ENCODE measurements at places on chromosomes 11 and 22.
A peak's percentile ranks its signal among the peaks of the same experiment; 100 is the strongest.

DNA sequence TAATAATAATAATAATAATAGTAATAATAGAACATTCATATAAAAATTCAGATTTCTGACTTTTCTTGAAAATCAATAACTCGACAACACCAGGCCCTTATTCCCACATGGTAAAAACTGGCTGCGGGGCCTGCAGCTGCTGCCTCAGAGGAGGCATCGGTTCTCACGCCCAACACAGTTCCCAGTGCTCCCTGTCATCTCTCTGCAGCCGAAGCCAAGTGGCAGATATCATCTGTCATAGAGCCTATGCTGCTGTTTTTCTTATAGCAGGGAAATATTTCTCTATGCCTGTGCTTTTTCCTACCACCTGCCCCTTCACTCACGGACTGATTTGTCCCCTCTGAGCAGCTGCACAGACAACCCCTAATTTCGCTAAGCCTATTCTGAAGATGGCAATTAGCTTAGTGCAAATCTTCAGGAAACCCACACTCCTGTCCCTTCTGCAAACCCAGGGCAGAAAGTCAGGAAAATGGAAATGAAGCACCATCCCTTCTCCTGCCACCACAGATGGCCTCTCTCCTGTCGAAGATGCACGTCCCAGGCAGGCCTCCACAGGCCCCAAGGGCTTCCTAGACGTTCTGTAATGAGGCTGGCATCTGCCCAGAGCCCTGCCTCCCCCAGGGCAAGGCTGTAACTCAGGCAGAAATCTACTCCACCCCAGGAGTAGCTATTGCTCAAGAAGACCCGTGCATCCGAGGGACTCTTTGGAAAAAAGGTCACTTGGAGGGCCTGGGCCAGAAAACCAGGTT, 66.7 kb downstream of the SYN3 start:
- DNase-seq = peak; percentile 8

DNA sequence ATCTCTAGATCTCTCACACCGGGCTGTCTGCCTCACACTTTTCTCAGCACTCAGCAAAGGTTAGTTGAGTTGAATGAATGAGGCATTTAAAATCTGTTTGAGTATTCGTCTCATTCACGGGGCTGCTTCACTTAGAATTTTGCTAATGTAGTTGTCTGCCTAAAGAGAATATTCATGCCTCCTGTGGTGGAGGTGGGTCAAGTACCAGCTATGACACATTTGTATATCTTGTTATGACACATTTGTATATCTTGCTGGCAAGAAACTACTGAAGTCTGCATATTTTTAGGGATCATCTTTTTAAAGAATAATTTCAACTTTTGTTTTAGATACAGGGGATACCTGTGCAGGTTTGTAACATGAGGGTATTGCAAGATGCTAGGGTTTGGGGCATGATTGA, 43.1 kb downstream of the LDLRAD3 start:
- DNase-seq = no peak

DNA sequence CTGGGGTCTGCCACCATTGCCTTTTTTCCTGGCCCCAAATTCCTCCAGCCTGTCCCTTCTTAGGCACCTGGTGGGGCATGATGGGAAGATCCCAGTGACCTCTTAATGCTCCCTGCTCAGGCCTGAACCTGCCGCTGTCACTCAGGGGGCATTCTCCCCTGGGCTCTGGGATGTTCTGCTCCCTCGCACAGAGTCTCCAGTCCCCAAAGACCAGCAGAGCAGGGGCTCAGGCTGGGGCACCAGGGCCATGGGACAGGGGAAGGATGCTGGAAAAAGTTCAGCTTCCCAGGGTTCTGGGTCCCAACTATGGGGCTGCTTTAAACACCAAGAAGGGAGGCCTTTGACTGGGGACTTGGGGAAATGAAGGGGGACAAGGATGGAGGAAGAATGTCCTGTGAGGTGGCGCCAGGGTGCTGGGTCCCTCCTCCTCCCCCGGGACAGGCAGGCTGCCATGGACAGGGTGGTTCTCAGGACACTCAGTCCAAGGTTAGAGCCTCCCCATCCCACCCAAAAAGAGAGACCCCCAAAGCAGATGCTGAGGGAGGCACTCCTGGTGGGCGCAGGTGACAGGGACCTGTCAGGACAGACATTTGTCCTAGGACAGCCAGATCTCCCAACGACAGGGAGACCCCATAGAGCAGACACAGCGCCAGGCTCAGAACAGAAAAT, 30.8 kb downstream of the IGLL5 start:
- DNase-seq = no peak

- DNase-seq = no peak
These were observed 255.2 kb downstream of the BUD13 start for GRCh38 chr11:116517584-116517983.

DNA sequence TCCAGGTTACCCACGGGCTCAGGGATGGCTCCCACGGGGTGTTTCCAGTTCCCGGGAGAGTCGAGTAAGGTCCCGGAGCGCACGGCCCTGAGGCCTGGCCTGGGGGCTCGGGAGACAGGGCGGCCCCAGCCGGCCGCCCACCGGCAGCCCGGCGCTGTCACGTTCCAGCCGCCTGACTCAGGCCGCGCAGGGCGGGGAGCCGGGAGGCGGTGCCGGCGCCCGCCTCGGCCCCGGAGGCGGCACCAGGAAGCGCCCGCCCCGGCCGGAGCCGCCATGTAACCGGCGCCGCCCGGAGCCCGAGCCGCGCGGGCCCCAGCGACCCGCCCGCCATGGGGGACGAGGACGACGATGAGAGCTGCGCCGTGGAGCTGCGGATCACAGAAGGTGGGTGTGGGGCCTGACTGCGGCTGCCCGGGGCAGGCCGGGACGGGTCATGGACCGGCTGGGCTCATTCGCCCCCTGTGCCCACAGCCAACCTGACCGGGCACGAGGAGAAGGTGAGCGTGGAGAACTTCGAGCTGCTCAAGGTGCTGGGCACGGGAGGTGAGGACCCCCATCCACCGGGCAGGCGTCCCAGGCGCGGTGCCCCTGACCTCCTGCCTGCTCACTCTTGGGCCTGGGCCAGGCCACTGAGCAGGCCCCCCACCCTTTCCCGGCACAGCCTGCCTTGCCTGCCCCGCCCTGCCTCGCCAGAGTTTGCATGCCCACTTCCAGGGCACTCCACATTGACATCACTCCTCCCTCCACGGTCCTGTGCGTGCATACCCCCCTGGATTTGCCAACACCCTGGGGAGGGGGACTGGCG, at the start of gene RPS6KA4:
TSS of gene RPS6KA4 (plus strand) at position 256 of the 805 bp plus-strand sequence. CDS start at position 330, 74 bp downstream.
- peak; percentile 68 for DNase-seq

DNA sequence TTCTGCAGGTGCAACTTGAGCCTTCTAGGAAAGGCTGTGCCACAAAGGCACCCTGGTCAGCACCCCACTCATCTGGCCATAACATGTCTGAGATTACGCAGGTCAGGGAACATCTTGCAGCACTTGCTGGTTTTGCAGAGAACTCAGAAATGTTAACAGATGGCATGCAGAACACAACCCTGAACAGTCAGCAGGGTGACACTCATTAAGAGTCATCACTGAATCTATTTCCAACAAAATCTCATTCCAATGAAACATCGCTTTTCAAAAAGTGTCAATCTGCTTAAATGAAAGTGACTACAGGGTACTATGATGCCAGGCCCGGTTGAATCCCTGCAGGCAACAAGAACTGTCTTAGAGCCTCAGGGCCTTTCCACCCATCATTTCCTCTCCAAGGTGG, 369.8 kb upstream of the CCDC90B start:
- DNase-seq = no peak

DNA sequence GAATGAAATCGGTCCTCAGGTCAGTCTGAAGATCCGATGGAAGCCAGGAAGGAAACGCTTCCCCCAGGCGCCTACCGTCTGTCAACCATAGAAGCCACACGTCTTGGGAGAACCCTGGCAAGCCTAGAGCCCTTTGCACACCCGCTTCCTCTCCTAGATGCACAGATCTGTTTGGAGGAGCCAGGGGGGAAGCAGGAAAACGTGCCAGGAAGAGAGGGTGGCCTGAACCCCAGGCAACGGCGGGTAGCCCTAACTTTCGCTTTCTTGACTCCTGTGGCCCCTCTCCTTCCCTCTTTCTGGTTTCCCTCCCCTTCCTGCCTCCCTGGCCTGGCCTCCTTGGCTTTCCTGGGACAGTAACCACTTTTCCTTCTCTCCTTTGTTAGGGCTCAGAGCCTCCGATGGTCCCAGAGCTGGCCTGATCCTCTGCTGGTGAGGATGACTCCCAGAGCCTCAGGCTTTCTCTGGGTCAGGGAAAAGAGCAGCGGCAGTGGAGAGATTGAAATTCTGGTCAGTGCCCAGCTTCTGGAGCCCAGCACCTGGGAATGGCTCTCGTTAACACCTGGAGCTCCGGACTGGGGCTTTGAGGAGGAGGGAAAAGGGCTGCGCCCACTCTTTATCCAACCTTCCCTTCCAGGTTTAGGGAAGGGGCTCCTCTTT, 2.1 kb downstream of the FXYD6 start:
- DNase-seq = no peak

- no peak for DNase-seq
These were observed 6.0 kb downstream of the DDX25 start for GRCh38 chr11:125910226-125910849.

DNA sequence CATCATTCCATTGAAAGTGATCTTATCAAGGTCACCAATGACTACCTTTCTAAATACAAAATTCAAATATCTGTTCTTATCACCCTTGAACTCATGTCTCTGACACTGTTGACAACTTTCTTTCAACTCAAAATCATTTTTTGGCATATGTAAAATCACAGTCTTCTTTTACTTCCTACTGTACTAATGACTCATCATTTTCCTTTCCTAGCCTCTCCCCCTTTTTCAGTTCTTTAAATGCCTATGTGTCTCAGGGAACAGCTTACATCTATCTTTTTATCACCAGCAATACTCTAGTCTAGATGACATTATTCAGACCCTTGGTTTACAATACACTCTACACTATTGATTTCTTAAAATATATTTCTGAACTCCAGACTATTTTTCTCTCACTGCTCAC, 2220.7 kb upstream of the RAG2 start:
- DNase-seq = peak; percentile 28

- no peak for DNase-seq
These were observed 107.1 kb downstream of the OPCML start for GRCh38 chr11:133425245-133425644.

GRCh38 chr11:121767433-121767832, 314.7 kb upstream of the SORL1-AS1 start:
- DNase-seq = no peak

DNA sequence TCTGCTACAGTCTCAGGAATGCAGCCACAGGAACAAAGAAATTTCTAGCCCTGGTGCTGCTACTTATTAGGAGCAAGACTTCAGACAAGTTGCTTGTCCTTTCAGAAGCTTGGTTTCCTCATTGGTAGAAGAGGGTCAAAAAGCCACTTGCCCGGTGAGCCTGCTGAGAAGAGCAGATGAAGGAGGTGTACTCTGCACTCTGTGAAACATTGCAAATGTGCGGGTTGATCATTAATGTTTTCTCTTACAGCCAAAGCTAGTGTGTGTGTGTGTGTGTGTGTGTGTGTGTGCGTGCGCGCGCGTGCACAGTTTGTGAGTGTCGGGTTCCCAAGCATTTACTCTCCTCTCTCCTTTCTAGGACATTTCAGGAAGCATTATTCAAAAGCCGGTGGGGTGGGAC, 86.3 kb upstream of the NNMT start:
- DNase-seq = no peak

GRCh38 chr11:6099577-6099976, 7.9 kb upstream of the OR56B4 start:
- DNase-seq = no peak

- no peak for DNase-seq
These were observed 7.9 kb upstream of the KLHDC7B start for GRCh38 chr22:50537765-50538164.

GRCh38 chr11:47394322-47395222, 13.8 kb upstream of the SLC39A13 start:
- no peak for DNase-seq

GRCh38 chr11:110207123-110207522, 89.3 kb downstream of the RDX start:
- DNase-seq = no peak

- no peak for DNase-seq
These were observed 52.4 kb downstream of the MCM5 start for GRCh38 chr22:35452351-35452781.

DNA sequence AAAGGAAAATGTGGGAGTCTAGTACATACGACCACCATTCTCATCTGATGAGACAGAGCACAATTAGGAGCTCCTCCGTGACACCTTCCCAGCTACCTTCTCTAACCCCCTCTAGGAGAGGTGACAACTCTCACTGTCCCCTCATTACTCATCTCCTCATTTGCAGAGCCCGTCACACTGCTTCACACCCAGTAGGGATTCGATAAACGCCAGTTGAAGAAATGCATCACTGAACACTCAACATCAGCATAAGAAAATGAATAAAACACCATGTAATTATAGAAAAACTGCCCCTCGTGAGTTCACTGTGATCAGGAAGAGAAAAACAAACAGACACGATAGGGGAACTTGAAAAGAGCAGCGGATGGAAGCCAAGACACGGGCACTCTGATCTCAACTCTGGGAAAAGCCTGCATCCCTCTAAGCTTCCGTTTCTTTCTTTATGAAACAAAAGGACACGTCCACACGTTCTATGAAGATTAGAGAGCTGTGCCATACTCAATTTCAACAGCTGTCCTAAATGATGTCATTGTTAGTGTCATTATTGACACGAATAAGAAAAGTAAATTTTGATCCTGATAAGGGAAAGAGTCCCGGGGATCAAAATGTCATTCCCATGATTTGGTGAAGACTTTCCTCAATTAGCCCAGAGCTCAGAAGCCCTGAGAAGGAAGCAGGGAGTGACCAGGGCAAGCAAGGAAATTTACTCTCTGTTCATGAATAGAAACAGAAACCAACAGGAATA, 356.9 kb downstream of the LARGE1 start:
- no peak for DNase-seq

- peak; percentile 88 for DNase-seq
These were observed 66.2 kb downstream of the ALX4 start for GRCh38 chr11:44243595-44244343.

DNA sequence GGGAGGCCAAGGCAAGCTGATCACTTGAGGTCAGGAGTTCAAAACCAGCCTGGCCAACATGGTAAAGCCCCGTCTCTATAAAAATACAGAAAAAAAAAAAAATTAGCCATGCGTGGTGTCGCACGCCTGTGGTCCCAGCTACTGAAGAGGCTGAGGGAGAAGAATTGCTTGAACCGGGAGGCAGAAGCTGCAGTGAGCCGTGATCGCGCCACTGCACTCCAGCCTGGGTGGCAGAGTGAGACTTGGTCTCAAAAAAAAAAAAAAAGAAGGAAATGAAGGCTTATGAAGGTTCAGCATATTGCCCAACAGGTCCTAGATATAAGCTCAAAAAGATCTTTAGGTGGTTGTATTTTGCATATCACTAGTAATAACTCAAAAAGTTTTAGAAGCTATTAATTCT, 10.2 kb downstream of the ATL3 start:
- DNase-seq = no peak

Measured in fibroblast of upper back skin (primary cell).